ENCODE measurements at places on chromosomes 6 and 20.
A peak's percentile ranks its signal among the peaks of the same experiment; 100 is the strongest.

DNA sequence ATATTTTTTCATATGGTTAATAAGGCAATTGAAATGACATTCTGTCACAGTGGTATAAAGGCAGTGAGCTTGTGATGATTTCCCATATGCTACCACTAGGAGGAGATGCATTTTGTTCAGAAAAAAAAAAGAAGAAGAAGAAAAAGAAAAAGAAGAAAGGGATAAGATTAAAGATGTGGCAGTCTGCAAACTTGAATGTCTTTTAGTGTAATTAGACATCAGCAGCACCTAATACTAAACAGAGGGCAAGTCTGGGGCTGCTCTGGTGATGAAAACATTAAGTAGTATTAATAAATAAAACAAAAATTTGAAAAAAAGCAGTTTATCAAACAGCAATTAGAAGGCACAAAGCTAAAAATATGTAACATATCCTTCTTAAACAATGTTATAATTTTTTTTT lies 95.4 kb upstream of the DEFB112 start:
- peak; percentile 55 for DNase-seq

- no peak for DNase-seq
These were observed 369.4 kb downstream of the CBLN4 start for GRCh38 chr20:55635870-55636269.

DNA sequence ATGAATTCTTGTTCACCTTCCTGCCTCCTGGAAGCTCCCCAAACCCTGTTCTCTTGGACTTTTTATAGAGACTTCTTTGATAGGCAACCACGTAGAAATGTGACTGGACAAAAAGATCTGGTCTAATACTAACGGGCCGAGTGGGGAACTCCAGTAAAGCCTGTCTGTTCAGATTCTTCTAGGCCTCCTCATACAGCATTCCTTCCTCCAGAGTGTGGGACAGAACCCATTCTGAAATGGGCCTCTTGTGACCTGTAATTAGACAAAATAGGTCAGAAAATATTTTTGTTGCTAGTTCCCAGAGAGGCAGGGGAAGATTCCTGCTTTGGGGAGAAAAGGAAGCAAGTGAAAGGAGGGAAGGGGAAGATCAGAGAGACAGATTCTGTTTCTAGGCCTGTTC lies 374.3 kb downstream of the CDH26 start:
- no peak for DNase-seq

- DNase-seq = no peak
These were observed 11.3 kb upstream of the SRSF6 start for GRCh38 chr20:43446361-43446879.

DNA sequence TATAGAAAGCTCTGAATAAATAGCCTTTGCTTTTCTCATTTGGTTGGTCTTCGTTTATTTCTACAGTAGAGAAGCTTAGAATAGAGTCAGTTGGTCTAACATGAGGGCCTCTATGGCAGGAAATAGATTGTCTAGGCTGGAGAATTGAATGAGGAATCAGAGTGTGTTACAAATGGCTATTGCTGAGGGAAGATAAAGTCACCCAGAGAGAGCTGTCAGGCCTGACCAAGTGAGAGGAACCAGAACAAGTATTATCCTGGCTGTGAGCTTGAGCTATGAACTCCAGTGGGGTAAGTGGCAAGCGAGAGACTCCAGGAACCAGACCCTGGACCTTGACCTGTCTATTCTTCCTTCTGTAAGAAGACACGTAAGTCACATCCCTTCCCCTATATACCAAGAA lies 353.1 kb downstream of the CD83 start:
- peak; percentile 15 for DNase-seq

DNA sequence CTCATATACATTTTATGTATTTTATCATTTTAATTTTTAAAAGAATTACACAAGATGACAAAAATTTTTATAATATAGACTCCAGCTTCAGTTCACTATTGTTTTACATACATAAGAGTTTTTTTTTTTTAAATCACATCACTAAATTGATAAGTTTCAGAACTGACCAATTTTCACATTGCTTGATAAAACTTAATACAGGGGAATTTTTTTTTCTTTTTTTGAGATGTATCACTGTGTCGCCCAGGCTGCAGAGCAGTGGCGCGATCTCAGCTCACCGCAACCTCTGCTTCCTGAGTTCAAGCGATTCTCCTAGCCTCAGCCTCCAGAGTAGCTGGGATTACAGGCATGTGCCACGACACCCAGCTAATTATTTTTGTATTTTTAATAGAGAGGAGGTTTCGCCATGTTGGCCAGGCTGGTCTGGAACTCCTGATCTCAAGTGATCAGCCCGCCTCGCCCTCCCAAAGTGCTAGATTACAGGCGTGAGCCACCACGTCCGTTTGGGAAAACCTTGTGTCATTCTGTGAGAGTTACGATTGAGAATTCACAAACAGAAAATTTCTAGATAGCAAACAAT lies 36.6 kb upstream of the BTN3A2 start:
- peak; percentile 86 for DNase-seq

GRCh38 chr6:41258196-41258493 lies 28.3 kb downstream of the TREM1 start:
- DNase-seq = no peak

DNA sequence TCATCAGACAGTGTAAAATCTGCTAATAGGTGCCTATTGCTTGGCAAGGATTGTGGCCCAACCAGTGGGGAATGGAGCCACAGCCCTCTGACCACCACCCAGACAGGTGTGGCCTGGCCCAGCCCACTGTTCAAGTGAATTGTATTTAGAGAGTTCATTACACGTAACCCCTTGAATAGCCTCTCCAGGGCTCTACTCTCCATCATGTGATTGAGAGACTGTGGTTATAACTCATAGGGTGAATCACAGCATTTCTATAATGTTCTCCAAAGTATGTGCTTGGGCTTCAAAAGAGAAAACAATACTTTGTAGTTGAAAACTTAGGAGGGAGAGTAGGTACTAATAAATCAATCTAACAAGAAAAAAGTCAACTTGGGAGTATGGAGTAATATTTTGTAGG lies 38.4 kb downstream of the ALDH8A1 start:
- no peak for DNase-seq

- peak; percentile 81 for DNase-seq
These were observed 22.3 kb downstream of the MARCKS start for GRCh38 chr6:113879186-113880096.

DNA sequence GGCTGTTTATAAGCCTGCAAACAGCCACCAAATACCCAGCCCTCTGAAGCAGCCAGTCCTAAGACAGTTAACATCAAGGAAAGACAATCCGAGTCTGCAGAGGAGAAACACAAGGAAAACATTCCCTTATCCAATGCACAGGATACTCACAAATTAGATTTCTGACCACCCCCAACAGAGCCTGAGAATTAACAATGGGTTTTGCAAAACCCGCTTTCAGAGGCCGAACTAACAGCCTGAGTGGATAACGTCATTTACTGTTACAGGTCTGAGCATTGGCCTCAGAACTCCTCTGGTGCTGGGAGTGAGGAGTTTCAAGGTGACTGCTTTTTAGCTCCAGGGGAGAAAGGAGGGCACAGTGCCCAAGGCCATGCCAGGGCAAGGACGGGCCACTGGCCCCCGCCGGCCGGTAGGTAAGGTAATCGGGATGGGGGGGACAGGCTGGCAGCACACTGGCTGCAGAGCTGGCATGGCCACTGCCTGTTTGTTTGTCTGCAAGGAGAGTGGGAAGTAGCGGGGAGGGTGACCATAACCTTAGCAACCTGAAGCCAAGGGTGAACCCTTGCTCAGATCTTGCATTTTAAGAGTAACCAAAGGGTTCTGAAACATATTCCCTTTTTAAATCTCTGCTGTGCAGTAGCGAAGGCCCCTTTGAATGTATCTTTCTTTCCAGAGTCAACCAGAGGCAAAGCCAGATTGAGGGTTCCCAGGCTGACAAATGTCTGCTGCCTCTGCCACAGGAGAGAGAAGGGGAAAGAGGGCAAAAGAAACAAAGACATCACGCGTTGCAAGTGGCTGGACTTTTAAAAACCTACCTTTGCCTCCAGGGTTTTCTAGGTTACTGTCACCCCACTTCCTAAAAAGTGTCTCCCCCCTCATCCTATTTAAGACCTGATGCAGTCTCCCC lies 3.9 kb downstream of the ZMYND8 start:
- DNase-seq = peak; percentile 63

DNA sequence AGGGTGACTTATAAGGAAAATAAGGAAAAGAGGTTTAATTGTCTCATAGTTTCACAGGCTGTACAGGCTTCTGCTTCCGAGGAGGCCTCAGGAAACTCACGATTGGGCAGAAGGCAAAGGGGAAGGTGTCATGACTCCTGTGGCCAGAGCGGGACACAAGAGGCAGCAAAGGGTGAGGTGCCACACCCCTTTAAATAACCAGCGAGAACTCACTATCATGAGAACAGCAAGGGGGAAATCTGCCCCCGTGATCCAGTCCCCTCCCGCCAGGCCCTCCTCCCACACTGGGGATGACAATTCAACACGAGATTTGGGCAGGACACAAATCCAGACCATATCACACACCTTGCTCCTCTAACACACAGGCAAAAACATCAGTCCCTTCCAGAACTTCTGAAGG lies 254.0 kb downstream of the DLL1 start:
- DNase-seq = no peak

DNA sequence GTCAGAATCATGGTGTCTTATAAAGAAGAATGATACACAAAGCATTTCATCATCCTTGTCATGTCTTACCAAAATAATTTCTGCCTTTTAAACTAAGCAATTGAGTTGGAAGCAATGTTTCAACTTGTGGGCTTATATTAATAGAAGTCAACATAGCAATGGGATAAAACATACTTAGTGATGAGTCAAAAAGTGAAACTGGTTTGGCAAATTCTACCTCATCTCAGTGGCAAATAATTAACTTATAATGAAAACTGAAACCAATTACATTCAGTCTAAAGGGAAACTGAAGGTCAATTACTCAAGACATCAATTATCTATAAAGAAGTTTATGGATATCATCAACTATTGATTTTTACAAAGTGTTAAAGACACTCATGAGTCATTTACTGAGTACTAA lies 463.8 kb downstream of the BMP2 start:
- no peak for DNase-seq

DNA sequence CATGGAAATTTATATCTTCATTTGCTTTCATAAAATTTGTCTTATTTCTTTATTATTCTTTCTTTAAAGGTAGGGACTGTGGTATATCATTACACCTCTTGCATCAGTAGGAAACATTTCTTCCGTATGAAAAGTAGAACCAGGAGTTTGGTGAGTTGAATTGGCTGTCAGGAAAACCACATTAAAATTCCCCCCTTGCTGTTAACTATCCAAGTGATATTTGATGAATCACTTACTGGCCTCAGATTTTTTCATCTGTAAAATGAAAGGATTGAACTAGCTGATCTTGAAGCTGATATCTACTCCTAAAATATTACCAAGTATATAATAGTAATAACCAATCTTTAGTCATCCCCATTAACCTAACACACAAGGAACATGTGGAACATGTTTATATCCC lies 460.9 kb downstream of the GJA1 start:
- no peak for DNase-seq

DNA sequence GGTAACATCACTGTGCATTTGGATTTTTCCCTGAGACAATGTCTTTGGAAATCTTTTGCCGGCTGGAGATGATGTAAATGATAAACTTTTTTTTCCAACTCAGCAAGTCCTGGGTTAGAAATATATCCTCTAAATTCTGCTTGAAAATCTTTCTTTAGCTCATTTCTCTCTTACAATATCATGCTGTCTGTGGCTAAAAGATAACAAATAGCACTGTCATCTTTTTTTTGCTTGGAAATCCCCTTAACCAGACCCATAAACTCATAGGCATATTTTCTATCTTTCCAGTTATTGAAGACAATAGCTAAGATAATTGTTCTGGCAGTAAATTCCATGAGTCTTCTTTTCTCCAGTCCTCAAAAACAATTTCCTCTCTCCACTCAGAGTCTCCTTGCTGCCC lies 481.5 kb downstream of the NKAIN2 start:
- DNase-seq = peak; percentile 83

GRCh38 chr20:3843490-3843889 lies 3.1 kb upstream of the MAVS start:
- DNase-seq = no peak

GRCh38 chr6:21398741-21399325 lies 194.7 kb upstream of the SOX4 start:
- no peak for DNase-seq

- DNase-seq = peak; percentile 42
These were observed 125.0 kb upstream of the DOK5 start for GRCh38 chr20:54350415-54350814.

DNA sequence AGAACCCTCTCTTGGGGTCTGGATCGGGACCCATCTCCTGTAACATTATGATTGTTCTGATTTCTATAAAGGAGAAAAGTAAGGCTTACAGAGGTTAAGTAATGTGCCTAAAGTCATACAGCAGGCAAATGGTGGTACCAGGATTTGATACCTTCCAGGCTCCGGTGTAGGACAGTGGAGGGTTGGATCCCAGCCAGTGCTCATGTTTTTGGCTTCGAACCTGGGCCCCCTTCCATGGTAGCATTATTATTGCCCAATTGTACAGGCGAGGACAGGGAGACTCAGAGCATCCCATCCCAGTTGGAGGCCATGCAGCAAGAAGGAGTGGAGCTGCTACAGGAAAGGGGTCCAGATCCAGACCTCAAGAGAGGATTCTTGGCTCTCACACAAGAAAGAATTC lies 202.7 kb downstream of the TFAP2C start:
- no peak for DNase-seq

DNA sequence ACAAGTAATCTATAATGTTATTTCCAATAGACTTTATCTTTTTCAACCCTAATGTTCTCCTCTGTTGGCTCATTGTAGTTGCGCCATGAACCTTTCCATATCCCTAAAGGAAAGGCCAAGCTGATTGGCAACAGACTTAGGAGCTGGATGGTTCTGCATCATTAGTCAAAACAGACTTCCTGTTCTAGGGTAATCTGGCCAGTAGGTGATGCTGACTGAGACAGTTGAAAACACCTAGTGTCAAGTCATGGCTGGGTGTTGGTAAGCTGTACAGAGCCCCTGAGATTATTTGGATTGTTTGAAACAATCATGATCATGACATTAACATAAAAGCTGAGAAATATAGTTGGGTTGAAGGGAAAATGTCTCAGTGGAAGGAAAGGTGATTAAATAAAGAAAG lies 231.4 kb downstream of the PHACTR1 start:
- DNase-seq = peak; percentile 58

- DNase-seq = no peak
These were observed 61.8 kb downstream of the FAM229B start for GRCh38 chr6:112149236-112149635.

DNA sequence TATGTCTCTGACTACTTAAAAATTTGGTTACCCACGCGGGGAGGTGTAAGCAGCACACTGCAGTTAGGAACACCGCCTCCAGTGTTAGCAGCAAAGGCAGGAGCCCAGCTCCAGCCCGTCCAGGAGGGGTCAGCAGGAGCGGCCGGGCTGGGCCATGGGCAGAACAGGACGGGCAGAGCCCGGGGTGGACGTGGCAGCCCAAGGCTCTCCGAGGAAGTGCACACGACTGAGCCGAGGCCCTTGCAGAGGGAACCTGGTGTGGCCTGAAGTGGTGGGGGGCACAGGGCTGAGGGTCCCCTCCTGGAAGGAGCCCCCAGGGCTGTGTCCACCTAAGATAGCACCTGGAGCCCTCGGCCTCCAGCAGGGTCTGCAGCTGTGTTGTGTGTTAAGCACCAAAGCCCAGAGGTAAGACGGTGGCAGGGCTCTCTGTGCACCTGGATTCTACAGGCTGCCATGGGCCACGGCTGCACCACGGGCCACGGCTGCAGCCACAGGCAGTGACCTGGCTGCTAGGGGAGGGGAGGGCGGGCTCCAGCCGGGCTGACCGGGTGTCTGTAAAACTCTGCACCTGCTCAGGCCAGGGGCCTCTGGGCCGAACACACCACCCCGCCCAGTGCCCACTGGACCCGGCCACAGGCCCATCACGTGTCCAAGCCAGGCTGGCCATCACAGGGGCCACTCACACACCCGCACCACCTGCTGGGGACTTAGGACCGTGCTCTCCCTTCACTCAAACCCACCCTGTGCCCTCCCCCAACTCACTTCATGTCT lies 6.6 kb downstream of the SLC2A4RG start:
- DNase-seq = no peak

Measured in OCI-M1 (cell line).